ENCODE measurements at places on chromosomes 1 and 21.

DNA sequence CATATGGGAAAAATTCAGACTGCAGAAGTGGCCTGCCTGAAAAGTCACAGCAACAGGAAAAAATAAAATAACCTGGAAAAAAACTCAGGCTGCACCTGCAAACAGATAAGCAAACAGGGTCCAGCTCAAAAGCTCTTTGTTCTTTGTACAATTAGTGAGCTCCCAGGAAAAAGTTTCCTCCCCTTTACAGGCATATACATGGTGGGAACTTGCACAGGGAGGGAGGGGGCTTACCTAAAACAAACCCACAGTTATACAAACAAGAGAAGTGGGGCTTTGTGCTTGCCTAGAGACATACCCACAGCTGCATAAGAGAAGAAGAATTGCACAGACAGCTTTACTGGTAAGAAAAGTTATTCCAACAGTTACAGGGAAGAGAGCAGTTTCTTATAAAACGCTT, 31.7 kb upstream of the COG2 start:
- no peak for DNase-seq

GRCh38 chr1:114310695-114311271, 157.1 kb upstream of the SYT6 start:
- DNase-seq, result no peak

DNA sequence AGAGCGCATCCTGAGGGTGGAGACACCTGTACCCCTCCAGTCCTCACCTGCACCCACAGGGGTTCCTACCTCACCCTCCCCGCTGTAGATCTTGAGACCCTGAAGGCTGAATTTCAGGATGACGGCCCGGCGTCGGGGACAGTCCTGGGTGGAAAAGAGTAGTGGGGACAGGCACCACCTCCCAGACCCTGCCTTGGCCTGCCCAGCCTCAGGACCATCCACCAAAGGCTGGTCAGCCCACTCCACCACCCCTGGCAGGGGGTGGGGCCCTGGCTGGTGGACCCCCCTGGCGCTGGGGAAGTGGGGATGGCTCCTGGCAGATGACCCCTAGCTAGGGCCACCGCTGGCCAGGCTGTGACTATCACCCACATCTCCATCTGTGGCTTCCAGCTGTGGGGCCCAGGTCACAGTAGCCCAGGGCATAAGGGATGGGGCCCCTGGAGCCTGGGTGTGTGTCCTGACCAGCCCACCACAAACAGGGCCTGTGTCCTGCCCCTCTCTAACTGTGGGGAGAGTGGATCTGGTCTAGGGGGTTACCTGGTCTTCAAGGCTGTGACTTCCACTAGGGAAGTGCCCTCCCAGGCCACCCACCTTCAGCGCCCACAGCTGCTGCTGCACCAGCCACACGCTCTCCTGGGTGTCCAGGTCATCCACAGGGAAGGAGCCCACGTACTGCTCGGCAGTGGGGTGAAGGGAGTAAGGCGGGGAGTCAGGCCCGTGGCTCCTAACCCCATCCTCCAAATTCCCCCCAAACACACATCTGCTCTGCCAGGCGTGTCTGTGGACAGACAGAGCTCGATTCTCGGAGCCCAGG, 5.4 kb downstream of the SH2D5 start:
- no peak for DNase-seq

- no peak for DNase-seq
Measured at GRCh38 chr1:8659593-8659992, 157.8 kb downstream of the RERE start.

DNA sequence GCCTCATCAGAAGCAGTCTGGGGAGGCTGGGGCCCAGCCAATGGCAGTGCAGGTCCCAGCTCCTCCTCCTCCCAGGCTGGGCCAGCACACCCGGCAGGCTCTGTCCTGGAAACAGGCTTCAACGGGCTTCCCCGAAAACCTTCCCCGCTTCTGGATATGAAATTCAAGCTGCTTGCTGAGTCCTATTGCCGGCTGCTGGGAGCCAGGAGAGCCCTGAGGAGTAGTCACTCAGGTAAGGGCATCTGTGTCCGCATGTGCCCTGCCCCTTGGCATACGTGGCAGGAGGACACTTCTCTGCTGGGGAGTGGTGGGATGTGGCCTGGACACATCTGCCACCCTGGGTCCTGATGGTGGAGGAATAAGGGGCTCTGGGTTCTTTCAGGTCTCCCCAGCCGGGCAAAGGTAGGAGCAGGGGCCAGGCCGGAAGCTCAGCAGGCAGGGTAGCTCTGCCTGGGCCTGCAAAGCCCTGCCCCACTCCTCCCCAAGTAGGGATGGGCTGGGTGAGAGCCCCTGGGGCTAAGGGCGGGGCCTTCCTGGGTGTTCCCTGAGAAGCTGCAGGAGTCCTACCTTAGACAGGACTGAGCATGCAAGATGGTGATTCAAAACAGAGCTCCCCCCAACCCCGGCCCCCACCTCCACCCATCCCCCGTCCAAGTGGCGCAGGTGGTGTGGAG, at the start of gene GJB5:
Gene GJB5 (plus strand): TSS at position 84 of the 674 bp plus-strand sequence. CDS start 2,284 bp downstream, outside the sequence.
- DNase-seq, result no peak

GRCh38 chr1:236774926-236775325, 20.2 kb upstream of the MTR start:
- DNase-seq, result no peak

DNA sequence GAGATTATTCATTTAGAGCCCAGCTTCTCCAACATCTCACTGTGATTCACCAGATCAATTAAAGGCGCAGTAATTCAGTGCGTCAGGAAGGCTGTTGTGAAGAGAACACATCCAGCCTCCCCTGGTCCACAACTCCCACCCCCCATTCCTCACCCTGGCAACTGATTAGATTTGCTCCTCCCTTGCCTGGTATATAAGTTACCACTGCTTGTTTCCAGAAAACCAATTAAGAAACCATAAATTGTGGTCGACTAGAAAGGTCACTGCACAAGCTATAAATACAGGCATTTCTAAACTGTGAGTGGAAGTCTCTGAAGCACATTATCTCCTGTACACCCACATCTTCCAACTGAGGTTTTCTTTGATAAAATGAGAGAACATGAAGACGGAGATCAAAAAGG, 41.9 kb downstream of the FAM163A start:
- no peak for DNase-seq

- DNase-seq, result no peak
Measured at GRCh38 chr1:112460615-112461014, 48.1 kb upstream of the WNT2B start.

DNA sequence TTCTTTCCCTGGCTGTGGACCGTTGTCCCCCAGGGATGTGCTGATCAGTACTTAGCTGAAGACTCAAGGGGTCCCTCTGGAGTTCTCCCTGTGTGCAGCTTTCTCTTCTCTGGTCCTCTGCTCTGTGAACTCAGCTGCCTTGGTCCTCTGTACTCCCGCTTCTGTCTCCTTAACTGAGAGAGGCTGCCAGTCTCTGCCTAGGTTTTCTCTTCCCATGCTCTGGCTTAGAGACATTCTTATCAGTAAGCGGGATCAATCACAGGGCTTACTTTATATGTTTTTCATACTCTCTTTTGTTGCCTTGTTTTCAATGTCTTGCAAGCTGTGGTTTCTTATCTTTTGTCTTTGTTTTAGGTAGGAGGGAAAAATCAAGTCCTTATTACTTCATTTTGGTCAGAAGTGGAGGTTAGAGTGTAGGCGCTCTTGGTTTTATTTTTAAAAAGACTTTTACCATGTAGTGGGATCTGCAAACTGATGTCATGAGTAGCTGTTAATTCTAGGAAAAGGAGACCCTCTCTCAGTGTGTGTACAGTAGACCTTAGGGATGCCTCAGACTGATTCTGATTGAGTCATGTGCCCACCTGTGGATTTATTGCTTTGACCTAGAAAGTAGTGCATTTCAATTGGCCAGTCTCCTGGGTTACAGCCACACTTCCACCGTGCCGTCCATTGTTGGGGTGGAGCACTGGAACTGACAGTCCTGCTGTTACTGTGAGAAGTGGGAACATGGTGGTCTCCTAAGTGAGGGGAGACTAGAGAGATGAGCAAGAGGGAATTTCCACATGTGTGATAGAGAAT, 46.6 kb downstream of the TTC3 start:
- DNase-seq, result no peak

- no peak for DNase-seq
Measured at GRCh38 chr1:76463278-76463677, 388.7 kb downstream of the ST6GALNAC3 start.

DNA sequence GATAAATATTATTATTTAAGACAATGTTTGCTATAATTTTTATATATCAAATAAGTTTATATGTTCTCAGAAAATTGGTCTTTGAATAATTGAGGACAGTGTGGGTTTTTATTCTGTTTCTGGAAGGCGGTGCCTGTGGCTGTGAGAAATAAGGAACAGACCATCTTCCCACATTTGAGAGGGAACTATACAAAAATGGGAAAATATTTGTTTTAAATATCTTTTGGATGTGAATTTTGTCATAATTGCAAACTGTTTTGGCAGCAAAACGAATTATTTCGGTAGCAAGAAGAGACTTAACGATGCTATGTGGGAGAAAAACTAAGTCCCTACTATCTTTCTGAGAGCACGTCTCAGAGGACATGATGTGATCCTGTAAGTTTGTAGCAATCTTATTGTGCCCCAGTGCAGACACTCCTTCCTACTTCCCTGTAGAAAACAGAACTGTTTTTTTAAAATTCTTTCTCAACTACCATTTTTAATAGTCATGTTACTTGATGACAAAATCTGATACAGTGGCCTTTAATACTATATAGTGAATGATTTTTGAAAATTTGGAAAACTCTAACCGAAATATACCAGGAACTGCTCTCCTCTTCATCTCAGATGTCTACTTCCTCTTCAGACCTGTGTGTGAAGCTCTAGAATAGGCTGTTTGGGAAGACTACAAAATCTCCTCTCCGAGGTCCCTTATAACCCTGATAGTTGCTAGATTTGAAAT, 25.4 kb downstream of the PTPRC start:
- no peak for DNase-seq

DNA sequence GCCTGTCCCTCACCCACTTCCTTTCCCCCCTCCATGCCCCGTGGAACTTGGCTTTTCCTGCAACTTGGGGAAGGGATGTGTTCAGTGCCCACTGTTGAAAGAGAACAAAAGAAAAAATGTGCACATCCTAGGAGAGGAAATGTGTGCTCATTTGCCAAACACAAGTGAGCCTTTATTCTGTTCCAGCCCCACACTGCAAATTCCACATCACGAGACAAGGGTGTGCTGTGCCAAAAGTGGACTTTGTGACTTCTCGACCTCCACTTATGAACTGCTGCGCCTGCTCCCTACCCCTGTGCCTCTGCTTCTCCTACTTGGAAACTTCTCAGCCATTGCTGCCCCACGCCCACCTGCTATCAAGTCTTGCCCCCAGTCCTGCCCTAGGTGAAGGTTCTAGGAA, 97.0 kb upstream of the GRIK3 start:
- DNase-seq, result no peak

Measured in activated CD4-positive, alpha-beta T cell treated with anti-CD3 and anti-CD28 coated beads for 4 hours (primary cell).